ENCODE measurements at places on chromosomes 6 and 20. TPM values are rescaled to one million over a fixed set of nuclear protein-coding genes. Genes with fewer than 3 reads are reported as not detected.
A peak's percentile ranks its signal among the peaks of the same experiment; 100 is the strongest.

GRCh38 chr6:27726619-27727023, 185.6 kb downstream of the OR2B2 start:
- H3K27me3 ChIP-seq: peaks cover 3% of the 10 kb centered on the region
- H3K4me3 ChIP-seq: no peak overlapping the region
- DNase-seq: peak; percentile 71

GRCh38 chr6:33425668-33426577, 6.1 kb downstream of the SYNGAP1 start:
- H3K4me3 ChIP-seq: peak overlapping the region; percentile 91
- H3K36me3 ChIP-seq: no peaks in the 10 kb centered on the region
- peaks cover 29% of the 10 kb centered on the region for H3K4me1 ChIP-seq

- no peak overlapping the region for H3K27ac ChIP-seq
- no peak overlapping the region for H3K4me3 ChIP-seq
These were observed 68.2 kb upstream of the FUCA2 start for GRCh38 chr6:143579703-143580102.

DNA sequence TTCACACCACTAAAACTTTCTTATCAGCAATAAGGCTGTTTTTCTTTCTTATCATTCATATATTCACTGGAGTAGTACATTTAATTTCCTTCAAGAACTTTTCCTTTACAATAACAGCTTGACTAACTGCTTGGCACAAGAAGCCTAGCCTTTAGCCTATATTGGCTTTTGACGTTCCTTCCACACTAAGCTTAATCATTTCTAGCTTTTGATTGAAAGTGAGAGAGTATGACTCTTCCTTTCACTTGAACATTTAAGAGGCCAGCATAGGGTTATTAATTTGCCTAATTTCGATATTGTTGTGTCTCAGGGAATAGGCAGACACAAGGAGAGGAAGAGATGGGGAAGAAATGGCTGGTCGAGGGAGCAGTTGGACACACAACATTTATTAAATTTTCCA, 23.6 kb downstream of the THEMIS start:
- H3K36me3 ChIP-seq: no peaks in the 10 kb centered on the region
- no peaks in the 10 kb centered on the region for H3K4me1 ChIP-seq
- DNase-seq: no peak
- H3K4me3 ChIP-seq: no peak overlapping the region
- H3K27ac ChIP-seq: no peak overlapping the region

DNA sequence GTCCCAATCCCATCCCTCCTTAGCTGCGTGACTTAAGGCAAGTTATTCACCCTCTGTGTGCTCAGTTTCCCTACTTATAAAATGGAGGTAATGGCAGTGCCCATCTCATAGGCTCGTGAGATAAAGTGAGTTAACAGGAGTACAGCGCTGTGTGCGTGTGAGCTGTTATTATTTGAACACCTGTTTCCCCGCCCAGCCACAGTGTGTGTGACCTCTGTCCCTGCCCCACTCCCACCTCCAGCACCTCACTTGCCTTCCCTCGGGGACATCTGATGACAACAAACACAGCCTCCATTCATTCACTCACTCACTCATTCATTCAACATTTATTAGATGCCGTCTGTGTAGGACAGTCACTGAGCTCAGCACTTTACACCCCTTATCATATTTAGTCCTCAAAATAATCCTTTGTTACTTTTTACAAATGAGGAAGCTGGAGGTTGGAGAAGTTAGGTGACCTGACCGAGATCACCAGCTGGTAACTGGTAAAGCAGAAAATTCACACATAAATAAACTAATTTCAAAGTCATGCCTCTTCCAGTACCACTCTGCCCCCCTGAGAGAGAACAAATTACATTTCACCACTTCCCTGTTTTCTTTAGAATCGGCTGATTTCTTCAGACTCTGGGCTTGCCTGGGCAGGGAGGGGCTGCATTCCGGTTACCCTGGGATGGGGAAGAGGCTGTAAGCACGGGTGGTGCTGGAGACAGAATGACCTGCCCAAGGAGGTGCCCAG, 58.6 kb downstream of the CPNE5 start:
- H3K4me1 ChIP-seq: no peaks in the 10 kb centered on the region
- H3K27me3 ChIP-seq: no peaks in the 10 kb centered on the region
- H3K27ac ChIP-seq: no peak overlapping the region

GRCh38 chr20:4949833-4950178, 51.5 kb downstream of the SLC23A2 start:
- peak; percentile 33 for DNase-seq
- no peaks in the 10 kb centered on the region for H3K36me3 ChIP-seq
- H3K4me1 ChIP-seq: no peaks in the 10 kb centered on the region
- no peak overlapping the region for H3K27ac ChIP-seq
- no peaks in the 10 kb centered on the region for H3K27me3 ChIP-seq

DNA sequence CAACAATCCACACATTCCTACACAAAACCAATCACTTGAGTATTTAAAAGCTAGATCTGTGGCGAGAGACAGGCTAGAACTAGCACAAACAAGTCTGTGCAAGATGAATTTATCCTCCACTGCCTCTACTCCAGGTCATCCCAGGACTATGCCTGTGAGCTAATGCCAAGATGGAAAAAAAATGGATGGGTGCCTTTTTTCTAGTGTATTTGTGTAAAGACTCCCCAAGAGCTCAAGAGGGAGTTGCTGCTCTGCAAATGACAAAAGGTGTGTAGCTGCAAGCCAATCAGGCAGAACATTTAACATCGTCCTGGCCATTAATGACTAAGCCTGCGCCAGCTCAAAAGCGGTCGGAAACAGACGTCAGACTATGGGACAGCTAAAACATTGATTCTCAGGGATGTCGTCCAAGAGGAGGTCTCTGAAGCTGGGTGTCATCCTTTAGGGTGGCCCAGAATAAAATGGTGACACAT, 21.9 kb downstream of the ATXN1 start:
- no peak overlapping the region for H3K4me3 ChIP-seq
- H3K36me3 ChIP-seq: peaks cover 6% of the 10 kb centered on the region

DNA sequence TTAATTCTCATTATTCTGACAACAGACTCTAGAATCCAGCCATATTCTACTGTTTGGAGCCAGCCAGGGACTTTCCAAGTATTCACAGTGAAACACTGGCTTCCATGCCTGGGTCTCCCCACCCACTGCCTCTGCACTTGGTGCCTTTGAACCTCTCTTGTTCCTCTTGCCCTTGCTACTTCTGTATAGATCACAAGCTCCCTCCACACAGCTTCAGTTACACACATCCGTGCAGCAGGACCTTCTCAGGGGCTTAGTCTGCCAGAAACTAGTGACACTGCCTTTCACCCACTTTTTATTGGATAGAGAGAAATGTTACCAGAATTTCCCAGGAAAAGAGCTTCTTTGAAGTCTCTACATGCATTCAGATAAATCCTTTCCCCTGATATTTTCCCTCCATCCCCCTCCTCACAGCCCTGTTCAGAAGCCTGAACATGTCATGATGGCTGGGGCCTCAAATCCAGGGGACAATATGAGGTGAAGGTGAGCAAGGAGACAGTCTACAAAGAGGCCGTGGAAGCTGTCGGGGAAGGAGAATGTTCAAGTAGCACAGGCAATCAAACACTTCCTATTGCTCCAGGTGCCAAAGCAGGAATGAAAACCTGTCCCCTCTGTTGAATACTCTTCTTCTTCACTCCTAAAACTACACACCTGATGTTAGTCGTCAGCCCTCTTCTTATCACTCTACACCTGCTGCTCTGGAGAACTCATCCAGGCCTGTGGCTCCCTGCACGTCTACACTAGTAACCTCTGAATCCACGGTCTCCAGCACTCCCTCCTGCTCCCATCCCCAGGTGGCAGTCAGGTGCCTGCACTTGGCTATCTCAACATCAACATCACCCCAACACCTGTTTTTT, 20.2 kb upstream of the HLA-DOA start:
- DNase-seq: no peak
- peaks cover 30% of the 10 kb centered on the region for H3K27me3 ChIP-seq
- H3K36me3 ChIP-seq: no peaks in the 10 kb centered on the region
- H3K4me3 ChIP-seq: no peak overlapping the region
- no peaks in the 10 kb centered on the region for H3K4me1 ChIP-seq

- H3K4me1 ChIP-seq: no peaks in the 10 kb centered on the region
- no peak overlapping the region for H3K4me3 ChIP-seq
- no peaks in the 10 kb centered on the region for H3K36me3 ChIP-seq
- no peak for DNase-seq
- H3K27ac ChIP-seq: no peak overlapping the region
- H3K27me3 ChIP-seq: peaks cover 10% of the 10 kb centered on the region
These were observed 203.1 kb downstream of the TSHZ2 start for GRCh38 chr20:53175135-53175780.

GRCh38 chr6:124036384-124036783, 232.7 kb downstream of the NKAIN2 start:
- no peaks in the 10 kb centered on the region for H3K27me3 ChIP-seq
- peak overlapping the region; percentile 35 for H3K27ac ChIP-seq
- DNase-seq: no peak

DNA sequence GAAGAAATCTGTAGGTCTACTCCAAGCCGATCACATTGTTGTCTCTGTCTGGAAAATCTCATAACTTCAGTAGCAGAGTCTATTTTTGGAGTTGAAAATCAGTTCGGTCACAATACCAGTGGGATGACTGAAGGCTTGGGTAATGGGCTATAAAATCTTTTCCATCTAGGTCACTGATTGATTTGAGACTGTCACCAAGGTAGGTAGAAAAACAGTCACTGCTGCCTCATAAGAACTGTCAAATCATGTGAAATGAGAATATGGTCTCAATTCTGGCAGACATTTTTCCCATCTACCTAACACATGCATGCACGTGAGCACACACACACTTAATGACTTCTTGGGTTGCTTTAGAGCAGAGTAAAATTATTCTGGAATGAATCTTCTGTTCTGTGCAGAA, 1162.8 kb upstream of the CITED2 start:
- no peaks in the 10 kb centered on the region for H3K27me3 ChIP-seq
- DNase-seq: peak; percentile 45
- no peak overlapping the region for H3K4me3 ChIP-seq
- H3K36me3 ChIP-seq: no peaks in the 10 kb centered on the region

Gene BACH2
- 1.6 TPM for total RNA-seq

Gene PRSS16
- 4.7 TPM for total RNA-seq

Gene TFAP2A
- total RNA-seq: 83.9 TPM

Gene LY6G6C
- total RNA-seq: 0.23 TPM

Gene FAM209B
- total RNA-seq: not detected

Measured in Panc1 (cell line).